Hindlimb muscle (tissue), 1 donor: ENCODE measurements at places on chromosomes 2 and 18. TPM values are rescaled to one million over a fixed set of nuclear protein-coding genes. Genes with fewer than 3 reads are reported as not detected.
A peak's percentile ranks its signal among the peaks of the same experiment; 100 is the strongest.

The SLC40A1 gene
- 42.2 TPM for polyA plus RNA-seq

The LYG2 gene
- polyA plus RNA-seq = 0.25 TPM

The SERPINB4 gene
- polyA plus RNA-seq = 0.35 TPM

The VWA3B gene
- polyA plus RNA-seq = 1.0 TPM

DNA sequence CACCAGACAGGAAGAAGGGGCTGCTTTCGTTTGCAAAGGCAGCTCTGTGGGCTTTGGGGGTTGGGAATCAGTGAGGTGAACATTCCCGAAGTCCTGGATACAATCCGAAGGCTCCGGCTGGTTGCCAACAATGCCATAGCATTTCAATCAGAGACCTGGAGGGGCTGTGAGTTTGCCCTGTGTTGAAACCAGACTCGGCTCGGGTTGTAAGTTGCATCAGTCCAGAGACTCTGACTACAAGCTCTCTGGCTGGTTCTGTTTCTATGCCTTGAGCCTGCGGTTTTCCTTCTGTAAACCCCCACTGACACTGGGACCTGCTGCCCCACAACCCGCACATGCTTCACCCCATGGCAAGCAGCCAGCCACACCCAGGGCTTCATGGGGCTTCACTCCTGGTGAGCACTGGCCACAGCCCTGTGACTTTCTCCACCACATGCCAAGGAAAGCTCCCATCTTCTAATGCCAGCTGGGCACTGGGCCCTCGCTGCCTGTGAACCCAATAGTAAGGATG, 85.7 kb upstream of the ODC1 start:
- no peak for DNase-seq

- DNase-seq = peak; percentile 29
Measured at GRCh38 chr18:22465859-22466457, 48.2 kb upstream of the CTAGE1 start.

DNA sequence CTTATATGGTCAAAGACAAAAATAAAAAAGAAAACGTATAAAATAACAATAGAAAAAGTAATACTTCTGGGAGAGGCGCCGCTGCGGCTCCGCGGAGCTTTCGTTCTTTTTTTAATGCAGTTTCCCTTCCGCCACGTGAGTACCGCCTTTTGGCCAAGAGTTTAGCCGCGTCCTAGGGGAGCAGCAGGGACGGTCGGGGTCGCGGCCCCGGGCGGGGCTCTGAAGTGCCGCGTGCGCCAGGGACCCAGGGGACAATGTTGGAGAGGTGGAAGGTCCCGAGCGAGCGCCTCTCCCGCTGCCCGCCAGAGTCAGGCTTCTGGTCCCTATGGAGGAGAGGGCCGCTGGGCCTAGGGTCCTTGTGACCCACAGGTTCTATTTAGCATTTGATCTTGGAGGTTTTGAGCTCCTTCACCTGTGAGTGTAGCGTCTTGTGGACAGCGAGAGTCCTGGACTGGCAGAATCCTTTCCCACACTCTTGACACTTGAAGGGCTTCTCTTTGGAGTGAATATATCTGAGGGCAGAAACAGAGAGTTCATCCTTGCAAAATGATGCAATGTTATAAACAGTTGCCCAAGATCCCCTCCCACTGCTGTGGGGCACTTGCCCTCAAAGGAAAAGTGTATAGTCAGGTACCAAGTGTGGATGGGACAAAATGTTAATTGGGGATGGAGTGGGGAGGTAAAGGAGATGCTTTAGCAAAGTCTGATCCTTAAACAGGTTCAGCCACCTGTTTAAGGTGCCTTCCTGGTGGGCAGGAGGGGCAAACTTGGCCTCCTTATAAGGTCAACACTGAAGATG, 6.3 kb downstream of the OSR1 start:
- no peak for DNase-seq

GRCh38 chr2:220335591-220335915, 708.1 kb downstream of the SLC4A3 start:
- no peak for DNase-seq

- peak; percentile 86 for DNase-seq
Measured at GRCh38 chr2:73870084-73870483, 22.7 kb upstream of the ACTG2 start.

DNA sequence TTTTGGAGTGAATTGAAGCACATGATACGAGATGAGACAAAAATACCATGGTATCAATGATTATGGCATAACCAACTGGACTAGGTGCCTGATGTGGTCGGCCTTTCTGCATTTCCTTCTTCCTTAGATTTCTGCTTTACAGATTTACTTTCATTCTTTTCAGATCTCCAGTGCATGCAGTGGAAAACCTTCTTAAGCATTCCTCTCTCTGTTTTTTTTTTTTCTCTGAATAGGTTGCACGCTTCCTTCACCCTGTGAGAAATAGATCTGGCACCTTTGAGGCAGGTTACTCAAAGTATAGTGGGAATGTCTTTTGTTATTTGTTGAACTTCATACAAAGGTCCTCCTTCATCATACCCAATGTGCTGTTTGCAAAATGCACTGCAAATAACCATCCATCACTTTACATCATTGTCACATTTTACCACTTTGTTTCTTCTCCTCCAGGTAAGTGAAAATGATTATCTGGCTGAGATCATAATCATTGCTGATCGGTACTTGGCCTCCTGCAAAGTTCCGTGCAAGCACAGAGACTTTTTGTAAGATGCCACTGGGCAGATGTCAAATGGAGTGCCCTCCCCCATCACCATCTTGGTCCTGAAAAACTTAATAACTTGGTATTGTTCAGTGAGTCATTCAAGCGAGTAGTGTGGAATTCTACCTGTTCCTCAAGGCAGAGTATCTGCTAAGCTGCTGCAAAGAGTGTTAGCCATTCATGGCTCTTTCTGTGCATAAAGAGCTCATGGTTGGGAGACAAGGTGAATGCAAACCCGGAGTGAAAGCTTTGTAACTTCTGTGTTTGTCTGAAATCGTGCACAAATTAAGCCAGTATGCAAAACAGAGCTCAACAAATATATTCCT, 30.0 kb upstream of the KLHL14 start:
- no peak for DNase-seq

GRCh38 chr2:120765678-120766469, 30.2 kb downstream of the GLI2 start:
- peak; percentile 73 for DNase-seq

GRCh38 chr2:127563458-127564428, 28.3 kb downstream of the MYO7B start:
- no peak for DNase-seq

GRCh38 chr2:72630767-72631166, 195.1 kb downstream of the EXOC6B start:
- no peak for DNase-seq

DNA sequence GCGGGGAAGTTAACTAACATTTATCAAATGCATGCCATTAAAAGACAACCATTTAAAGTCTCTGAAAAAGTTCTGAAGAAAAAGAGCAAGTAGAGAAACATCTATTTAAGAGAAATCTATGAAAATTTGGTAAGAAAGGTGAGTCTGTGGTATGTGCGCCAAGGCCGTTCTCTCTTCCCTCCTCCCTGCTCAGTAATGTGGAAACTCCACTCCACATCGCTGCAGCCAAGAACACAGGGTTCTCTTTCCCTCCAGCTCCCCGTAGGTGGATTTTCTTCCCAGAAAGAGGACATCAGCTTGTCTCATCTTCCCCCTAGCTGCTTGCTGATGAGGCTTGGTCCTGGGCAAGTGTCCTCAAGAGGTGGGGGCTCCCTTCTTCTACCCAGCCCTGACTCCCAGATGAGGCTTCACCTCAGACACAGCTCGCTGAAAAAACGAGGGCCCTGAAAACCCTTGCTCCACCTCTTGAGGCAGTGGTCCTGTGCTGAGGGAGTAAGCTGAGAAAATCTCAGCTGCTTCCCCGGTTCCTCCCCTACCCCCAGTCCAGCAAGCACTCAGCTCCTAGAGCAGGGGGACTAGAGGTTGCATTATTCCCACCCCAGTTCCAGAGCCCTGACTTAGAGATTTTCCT, 45.8 kb upstream of the PTPRM start:
- DNase-seq = no peak

- no peak for DNase-seq
Measured at GRCh38 chr2:152426801-152427200, 91.8 kb downstream of the FMNL2 start.

- DNase-seq = no peak
Measured at GRCh38 chr18:77102259-77103040, 30.1 kb downstream of the MBP start.
